Activated CD8-positive, alpha-beta memory T cell treated with anti-CD3 and anti-CD28 coated beads, Interleukin-2, amount 10 ng/mL, durations not matched to agents 7 days and 5 days (primary cell): ENCODE measurements at places on chromosomes 5 and 9.

- peaks cover 31% of the 10 kb centered on the region for H3K4me1 ChIP-seq
- H3K36me3 ChIP-seq, result peaks cover 7% of the 10 kb centered on the region
- H3K27me3 ChIP-seq, result no peaks in the 10 kb centered on the region
These were observed 944 bp downstream of the ATOX1 start for GRCh38 chr5:151757233-151758140.

DNA sequence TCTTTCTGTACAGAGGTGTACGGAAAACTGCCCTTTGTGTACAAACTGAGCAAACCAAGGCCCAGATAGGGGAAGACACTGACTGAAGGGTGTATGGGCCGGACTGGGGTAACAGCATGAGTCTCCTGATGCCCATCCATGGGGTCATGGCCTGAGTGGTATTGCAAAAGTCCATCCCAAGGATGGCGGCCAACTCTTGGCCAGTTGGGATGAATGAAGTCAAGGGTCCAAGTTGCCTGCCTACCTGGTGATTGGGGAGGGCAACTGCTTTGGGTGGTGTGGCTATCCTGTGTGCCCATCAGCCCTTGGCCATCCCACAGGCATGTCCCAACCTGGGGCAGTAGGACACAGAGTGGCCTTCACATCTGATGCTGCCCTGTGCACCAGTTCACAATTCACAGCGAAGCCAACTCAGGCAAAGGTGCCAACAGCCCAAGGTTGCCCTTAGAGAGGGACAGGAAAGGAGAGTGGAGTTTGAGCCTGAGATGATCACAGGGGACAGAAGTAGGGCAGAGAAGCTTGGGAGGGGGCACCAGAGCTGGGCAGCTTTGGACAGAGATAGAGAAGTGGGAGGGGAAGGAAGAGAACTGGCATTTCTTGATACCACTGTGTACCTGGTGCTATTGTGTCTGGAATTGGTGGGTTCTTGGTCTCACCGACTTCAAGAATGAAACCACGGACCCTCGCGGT lies 46.6 kb downstream of the COL15A1 start:
- DNase-seq, result no peak
- H3K36me3 ChIP-seq, result no peaks in the 10 kb centered on the region
- no peak overlapping the region for H3K4me3 ChIP-seq
- peaks cover 6% of the 10 kb centered on the region for H3K27me3 ChIP-seq

DNA sequence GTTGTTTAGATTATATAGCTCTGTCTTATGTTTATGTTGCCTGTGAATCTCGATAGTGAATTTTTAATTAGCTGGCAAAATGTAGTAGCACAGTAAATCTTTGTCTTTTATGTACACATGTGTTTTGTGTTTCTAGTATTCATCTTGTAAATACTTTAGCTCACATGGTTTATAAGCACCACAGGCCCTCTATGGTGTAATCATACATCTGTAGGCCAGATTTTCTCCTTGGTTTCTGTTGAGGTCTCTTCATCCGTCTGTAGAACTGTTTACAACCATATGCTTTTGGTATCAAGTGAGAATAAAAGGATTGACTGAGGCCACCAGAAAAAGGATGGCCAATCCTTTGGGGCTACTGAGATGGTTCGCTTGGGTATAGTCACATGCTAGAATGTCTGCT lies 45.0 kb downstream of the PRR16 start:
- H3K27ac ChIP-seq, result no peak overlapping the region
- no peaks in the 10 kb centered on the region for H3K27me3 ChIP-seq
- H3K4me3 ChIP-seq, result no peak overlapping the region
- H3K4me1 ChIP-seq, result no peaks in the 10 kb centered on the region
- DNase-seq, result no peak

- DNase-seq, result no peak
- H3K4me3 ChIP-seq, result no peak overlapping the region
- H3K36me3 ChIP-seq, result peaks cover 59% of the 10 kb centered on the region
- H3K27ac ChIP-seq, result no peak overlapping the region
- H3K27me3 ChIP-seq, result no peaks in the 10 kb centered on the region
These were observed 32.1 kb upstream of the POMT1 start for GRCh38 chr9:131470581-131470991.

DNA sequence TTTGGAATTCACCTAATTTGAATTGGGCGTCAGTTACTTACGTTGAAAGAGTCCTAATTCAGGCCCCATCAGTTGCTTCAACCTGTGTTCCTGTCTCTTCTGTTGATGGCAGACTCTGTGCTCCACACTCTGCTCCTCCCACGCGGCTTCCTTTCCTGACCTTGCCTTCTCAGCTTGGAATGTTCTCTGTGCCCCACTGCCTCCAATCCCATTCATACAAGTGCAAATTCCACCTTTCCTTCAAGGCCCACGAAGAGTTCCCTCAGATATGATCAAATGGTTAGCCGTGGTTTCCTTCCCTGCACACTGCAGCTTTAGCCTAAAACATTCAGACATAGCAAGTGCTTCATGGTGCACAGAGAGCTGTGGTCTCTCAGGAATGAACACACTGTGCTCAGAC lies 65.7 kb downstream of the SREK1 start:
- no peak overlapping the region for H3K27ac ChIP-seq
- no peaks in the 10 kb centered on the region for H3K4me1 ChIP-seq
- peaks cover 3% of the 10 kb centered on the region for H3K27me3 ChIP-seq
- no peak overlapping the region for H3K4me3 ChIP-seq
- DNase-seq, result no peak
